SK-N-SH (cell line): ENCODE measurements at places on chromosomes 2 and 18. TPM values are rescaled to one million over a fixed set of nuclear protein-coding genes. Genes with fewer than 3 reads are reported as not detected.
A peak's percentile ranks its signal among the peaks of the same experiment; 100 is the strongest.

- H3K36me3 ChIP-seq: no peaks in the 10 kb centered on the region
- H3K27ac ChIP-seq: peak overlapping the region; percentile 64
- peak; percentile 52 for DNase-seq
- no peaks in the 10 kb centered on the region for H3K27me3 ChIP-seq
- peak overlapping the region; percentile 6; the same call in 1 of the 2 replicates for H3K4me3 ChIP-seq
These were observed 63.6 kb downstream of the CLHC1 start for GRCh38 chr2:55168221-55169154.

- peak overlapping the region; percentile 97 for H3K27ac ChIP-seq
- H3K36me3 ChIP-seq: peaks cover 52% of the 10 kb centered on the region
- no peak for DNase-seq
- H3K4me3 ChIP-seq: peak overlapping the region; percentile 24; the same call in 1 of the 2 replicates
These were observed 8.1 kb downstream of the SMAD7 start for GRCh38 chr18:48942554-48943261.

GRCh38 chr2:127421871-127422558, 3.8 kb downstream of the PROC start:
- no peaks in the 10 kb centered on the region for H3K4me1 ChIP-seq
- DNase-seq: no peak
- no peaks in the 10 kb centered on the region for H3K27me3 ChIP-seq
- no peak overlapping the region for H3K27ac ChIP-seq

DNA sequence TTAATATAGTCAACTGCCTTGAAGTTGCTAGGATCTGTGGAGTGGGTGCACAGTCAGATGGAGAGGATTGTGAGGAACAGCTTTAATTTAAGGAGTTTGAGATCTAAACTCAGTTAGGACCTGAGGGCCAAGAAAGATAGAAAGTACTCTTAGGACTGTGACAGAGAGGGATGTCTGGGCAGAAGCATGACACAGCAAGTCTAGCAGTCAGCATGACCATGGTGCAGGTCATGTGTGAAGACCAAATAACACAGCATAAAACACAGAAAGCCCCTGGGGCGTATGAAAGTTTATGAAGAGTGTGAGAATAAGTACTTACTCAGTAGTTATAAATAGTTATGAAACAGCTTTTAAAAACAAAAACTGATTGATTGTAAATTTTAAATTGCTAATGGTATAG, 107.2 kb downstream of the GALNT1 start:
- no peak overlapping the region for H3K27ac ChIP-seq
- H3K4me1 ChIP-seq: no peaks in the 10 kb centered on the region
- no peak overlapping the region for H3K4me3 ChIP-seq

- no peak for DNase-seq
- H3K27ac ChIP-seq: no peak overlapping the region
- no peak overlapping the region for H3K4me3 ChIP-seq
- no peaks in the 10 kb centered on the region for H3K27me3 ChIP-seq
- H3K36me3 ChIP-seq: no peaks in the 10 kb centered on the region
These were observed 1425.6 kb upstream of the PIK3C3 start for GRCh38 chr18:40529478-40529877.

DNA sequence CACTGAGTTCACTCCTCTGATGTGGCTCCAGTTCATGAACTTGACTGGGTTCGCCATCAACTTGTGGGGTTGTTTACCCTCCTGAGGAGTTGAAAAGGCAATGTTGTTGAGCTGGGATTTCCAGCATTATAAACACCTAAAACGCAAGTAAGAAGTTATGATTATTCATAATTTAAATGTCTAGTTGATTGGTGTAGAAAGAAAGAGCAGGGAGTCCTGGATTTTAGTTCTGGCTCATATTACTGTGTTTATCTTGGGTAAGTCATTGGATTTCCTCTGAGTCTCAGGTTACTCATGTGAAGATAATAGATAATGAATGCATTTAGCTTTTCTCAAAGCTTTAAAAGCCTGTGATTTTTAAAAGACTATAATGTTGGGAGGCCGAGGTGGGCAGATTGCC, 438.0 kb upstream of the CDH20 start:
- no peaks in the 10 kb centered on the region for H3K36me3 ChIP-seq
- H3K4me1 ChIP-seq: no peaks in the 10 kb centered on the region; the same call in 1 of the 2 replicates

Gene TOGARAM2
- polyA plus RNA-seq: 0.10 and 0.69 TPM in 2 replicates

Gene RAB27B
- polyA plus RNA-seq: 0.56 and 0.68 TPM in 2 replicates

DNA sequence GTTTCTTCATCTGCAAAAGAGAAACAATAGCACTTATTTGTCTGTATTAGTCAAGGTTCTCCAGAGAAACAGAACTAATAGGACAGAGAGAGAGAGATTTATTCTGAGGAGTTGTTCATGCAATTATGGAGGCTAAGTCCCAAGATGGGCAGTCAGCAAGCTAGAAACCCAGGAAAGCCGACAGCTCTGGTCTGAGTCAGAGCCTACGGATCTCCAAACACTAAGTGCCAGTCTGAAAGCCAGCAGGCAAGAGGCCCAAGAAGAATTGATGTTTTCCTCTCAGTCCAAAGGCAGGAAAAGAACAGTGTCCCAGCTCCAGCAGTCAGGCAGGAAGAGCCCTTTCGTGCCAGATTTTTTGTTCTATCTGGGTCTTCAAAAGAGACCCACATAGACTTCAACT, 36.5 kb upstream of the SLC66A3 start:
- no peaks in the 10 kb centered on the region for H3K36me3 ChIP-seq
- no peak overlapping the region for H3K27ac ChIP-seq
- no peaks in the 10 kb centered on the region; the same call in 1 of the 2 replicates for H3K27me3 ChIP-seq
- no peaks in the 10 kb centered on the region for H3K4me1 ChIP-seq
